ENCODE measurements at places on chromosomes 11 and 22.
A peak's percentile ranks its signal among the peaks of the same experiment; 100 is the strongest.

- DNase-seq = no peak
Observed at GRCh38 chr22:23518376-23519187, 61.5 kb downstream of the IGLL1 start.

GRCh38 chr11:114738954-114739353, 60.6 kb downstream of the NXPE2 start:
- DNase-seq = no peak

DNA sequence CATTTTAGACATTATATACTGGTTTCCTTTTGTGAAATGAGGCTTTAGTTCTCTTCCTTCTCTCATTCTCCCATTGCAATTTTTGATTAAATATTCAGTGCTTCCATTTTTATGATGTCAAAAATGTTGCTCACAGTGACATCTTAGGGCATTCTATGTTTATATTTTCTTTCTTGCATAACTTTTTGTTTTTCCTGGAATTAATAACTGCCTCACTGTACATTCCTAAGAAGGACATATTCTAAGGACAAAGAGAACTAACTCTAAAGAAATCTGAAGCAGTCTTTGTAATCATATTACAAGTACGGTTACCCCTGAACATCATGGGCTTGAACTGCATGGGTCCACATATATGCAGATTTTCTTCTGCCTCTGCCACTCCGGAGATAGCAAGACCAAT, 25.8 kb upstream of the P2RY6 start:
- no peak for DNase-seq

DNA sequence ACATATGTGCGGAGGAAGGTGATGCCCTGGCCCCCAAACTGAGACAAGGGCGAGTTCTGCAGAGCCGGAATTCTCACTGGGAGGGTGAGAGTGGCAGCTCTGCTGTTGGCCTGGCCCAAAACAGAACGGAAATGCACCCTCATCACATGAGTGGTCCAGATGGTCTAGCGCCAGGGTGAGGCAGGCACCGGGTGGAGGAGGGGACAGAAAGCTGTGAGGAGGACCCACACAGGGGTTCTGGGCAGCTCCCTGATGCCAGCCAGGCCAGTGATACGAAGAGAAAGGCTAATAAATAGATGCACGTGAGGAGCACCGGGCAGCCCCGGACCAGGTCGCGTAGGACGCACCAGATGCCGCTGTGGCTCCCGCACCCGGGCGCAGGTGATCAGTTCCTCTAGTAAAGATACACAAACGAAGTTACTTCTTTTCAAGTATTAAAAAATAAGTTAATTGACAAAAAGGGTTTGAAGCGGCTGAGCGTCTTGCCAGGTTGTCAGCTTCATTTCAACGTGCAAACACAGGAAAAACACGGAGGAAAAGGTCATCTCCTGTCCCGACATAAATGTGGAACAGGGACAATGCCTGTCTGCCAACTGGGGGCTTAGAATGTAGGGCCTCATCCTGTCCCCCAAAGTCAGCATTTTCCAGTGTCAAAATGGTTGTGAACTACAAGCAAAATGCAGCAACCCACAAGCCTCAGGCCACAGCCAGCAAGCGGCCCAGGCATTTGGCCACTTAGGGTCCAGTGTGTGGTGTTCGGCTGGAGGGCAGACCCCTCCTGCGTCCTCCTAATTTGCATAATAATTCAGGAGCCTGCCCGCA, 15.3 kb upstream of the BID start:
- DNase-seq = no peak

GRCh38 chr22:33983558-33983957, 63.3 kb upstream of the LARGE1 start:
- DNase-seq = no peak

GRCh38 chr11:131902421-131902820, 532.0 kb downstream of the NTM start:
- DNase-seq = peak; percentile 60

DNA sequence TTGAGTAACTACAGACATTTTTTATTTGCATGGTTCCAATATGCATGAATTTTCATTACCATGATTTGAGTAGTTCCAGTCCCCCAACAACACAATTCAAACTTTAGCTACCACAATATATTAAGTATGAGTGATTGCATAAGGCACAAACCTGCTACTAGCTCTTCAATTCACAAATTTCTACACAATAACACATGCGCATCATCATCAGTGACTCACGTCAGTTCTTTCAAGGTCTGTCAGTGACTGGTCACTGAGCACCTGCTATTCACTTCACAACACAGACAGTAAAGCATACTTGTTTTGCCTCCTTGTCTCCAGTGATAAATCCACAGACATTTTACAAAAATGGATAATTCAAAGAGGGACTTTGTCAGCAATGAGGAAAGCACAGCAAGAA, 435.1 kb upstream of the CCDC90B start:
- DNase-seq = no peak

DNA sequence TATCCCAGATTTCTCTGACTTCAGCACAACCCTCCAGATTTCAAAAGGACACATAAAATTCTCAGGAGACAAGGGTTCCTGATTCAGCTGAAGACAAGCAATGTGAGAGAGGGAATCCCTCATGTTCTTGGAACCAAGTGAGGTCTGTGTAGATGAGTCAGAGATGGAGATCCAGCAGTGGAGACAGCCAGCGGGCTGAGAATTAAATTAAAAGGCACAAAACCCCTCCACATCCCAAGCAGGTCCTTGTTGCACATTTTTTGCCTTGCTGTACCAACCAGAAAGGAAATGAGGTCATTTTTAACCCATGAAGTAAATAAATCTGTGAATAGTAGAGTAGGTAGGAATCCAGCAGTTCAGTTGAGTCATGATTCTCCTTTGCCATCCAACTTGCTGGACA, 9.7 kb downstream of the MTNR1B start:
- no peak for DNase-seq

DNA sequence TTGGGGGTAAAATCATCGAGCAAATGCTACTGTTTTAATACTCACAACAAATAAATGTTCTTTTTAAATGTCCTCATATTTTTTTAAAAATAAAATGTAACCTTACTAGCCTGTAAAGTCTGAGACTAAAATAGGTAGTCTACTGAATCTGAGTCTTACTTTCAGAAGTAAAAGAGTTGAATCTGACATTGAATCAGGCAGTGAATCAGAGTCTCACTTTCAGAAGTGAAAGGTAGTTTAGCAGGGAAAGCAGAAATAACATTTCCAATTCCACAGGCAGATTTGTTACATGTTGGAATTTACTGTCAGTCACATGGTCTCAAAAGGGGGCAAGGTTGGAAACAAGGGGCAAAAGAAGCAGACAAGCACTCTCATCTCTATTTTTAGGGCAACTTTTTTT, 143.0 kb downstream of the ELP4 start:
- DNase-seq = no peak

- no peak for DNase-seq
Observed at GRCh38 chr11:17005646-17006045, 8.6 kb downstream of the PLEKHA7 start.

- DNase-seq = peak; percentile 40
Observed at GRCh38 chr22:29156507-29156906, 49.2 kb upstream of the EMID1 start.

- no peak for DNase-seq
Observed at GRCh38 chr11:27218421-27219038, 144.5 kb downstream of the CCDC34 start.

- no peak for DNase-seq
Observed at GRCh38 chr22:45587638-45588505, 83.8 kb upstream of the ATXN10 start.

GRCh38 chr11:93608364-93608763, 53.1 kb upstream of the CEP295 start:
- DNase-seq = no peak

DNA sequence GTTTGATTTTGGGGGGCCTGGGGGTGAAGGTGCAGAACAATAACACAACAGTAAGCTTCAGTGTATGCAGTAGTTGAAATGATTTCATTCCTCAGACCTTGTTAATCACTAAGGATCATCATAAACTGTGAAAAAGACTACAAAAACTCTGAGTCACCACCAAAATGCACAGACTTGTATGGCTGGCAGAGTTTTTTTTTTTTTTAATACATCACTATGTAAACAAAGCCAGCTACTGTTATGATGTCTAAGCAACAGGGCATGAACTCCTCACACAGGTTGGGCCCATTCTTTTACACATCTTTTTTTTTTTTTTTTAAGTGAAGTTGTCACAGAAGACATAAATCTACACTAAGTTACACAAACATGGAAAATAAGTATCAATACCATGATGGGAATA, 311.9 kb downstream of the GUCY1A2 start:
- no peak for DNase-seq

GRCh38 chr11:19816040-19816439, 103.4 kb downstream of the NAV2 start:
- no peak for DNase-seq

- DNase-seq = no peak
Observed at GRCh38 chr11:46874586-46874985, 28.5 kb upstream of the CKAP5 start.

GRCh38 chr11:119681361-119681910, 47.6 kb downstream of the NECTIN1 start:
- no peak for DNase-seq

DNA sequence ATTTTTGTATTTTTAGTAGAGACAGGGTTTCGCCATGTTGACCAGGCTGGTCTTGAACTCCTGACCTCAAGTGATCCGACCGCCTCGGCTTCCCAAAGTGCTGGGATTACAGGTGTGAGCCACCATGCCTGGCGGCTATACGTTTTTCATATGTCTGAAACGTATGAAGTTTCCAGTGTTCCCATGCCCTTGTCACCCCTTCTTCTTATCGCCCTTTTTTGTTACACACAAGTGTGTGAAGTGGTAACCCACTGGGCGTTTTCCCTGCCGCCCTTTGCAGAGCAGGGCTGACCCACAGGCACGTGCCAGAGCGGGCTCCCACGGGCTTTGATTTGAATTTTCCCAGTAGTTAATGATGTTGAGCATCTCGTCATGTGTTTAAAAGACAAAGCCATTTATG, 17.0 kb downstream of the PIM3 start:
- DNase-seq = no peak

- DNase-seq = no peak
Observed at GRCh38 chr11:2740275-2740940, 40.6 kb upstream of the KCNQ1OT1 start.

DNA sequence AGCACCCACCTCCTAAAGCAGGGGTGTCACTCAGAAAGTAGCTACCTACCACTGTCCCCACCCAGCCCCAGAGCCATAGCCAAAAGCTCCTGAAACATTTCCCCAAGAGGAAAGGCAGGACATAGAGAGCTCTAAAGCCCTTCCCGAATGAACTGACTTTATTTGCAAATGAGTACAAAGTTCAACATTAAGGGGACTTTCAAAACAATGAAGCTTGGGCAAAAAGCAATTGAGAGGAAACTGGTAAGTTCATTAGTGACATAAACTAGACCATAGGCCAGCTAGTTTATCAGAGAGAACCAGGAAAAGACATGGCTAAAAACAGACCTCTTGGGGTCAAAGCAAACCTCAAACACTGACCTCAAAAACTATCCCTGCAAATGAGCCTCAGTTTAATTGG, 72.7 kb downstream of the IGLL5 start:
- no peak for DNase-seq

DNA sequence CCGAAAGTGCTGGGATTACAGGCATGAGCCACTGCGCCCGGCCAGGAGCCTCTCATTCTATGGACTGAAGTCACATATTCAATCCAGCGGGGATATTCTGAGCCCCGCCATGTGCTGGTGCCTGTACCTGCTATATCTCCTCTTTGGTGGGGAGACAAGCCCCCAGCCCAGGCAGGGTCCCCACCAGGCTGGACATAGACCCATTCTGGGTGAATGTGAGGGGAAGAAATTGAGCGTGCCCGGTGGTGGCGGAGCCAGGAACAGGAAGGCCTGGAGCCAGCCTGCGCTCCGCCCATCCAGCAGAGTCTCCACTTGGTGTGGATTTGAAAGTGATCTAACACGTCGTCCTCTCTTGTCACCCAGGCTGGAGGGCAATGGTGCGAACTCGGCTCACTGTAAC, 38.0 kb upstream of the CSNK1E start:
- no peak for DNase-seq

- DNase-seq = no peak
Observed at GRCh38 chr22:20434773-20435172, 2.9 kb downstream of the SCARF2 start.

GRCh38 chr11:71212871-71213559, 39.4 kb downstream of the SHANK2 start:
- no peak for DNase-seq

GRCh38 chr11:94882931-94883330, 90.4 kb downstream of the CWC15 start:
- no peak for DNase-seq

GRCh38 chr11:70568035-70568813, 169.9 kb downstream of the CTTN start:
- DNase-seq = no peak

GRCh38 chr22:21686193-21686608, 20.4 kb downstream of the PPIL2 start:
- no peak for DNase-seq

DNA sequence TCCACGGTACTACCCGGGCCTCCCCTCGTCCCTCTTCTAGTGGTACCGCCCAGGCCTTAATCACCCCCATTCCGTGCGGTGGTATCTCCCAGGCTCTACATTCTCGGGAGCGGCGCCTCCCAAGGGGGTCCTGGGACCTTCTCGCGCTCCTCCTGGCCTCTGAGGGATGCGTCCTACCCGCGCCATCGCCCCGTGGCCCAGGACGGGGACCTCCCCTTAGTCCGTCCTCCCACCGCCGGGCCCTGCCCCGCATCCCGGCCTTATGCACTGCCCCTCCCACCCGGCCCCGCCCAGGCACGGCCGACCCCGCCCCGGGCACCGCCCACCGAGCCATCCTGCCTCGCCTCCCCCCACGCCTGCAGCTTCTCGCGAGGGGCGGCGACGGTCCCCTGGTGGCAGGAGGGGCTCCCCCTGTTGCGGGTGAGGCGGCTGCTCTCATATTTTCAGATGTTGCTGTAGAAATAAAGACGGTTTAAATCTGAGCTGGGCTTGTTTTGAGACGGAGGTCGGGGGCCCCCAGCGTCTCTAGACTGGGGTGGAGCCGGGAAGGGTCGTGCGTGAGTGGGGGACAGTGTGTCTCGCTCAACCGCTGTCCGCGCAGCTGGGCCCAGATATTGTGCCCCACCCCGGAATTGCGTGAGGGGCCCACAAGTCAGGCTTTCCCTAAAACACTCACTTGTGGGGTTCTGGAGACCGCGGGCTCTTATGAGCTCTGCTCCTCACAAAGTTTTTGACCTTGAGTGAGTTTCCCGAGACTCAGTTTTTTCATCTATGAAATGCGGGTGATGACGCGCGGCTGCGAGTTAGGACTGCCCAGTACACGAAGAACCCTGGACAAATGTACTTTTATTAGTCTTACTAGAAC, 828 bp upstream of the RAB1B start:
- peak; percentile 90 for DNase-seq

DNA sequence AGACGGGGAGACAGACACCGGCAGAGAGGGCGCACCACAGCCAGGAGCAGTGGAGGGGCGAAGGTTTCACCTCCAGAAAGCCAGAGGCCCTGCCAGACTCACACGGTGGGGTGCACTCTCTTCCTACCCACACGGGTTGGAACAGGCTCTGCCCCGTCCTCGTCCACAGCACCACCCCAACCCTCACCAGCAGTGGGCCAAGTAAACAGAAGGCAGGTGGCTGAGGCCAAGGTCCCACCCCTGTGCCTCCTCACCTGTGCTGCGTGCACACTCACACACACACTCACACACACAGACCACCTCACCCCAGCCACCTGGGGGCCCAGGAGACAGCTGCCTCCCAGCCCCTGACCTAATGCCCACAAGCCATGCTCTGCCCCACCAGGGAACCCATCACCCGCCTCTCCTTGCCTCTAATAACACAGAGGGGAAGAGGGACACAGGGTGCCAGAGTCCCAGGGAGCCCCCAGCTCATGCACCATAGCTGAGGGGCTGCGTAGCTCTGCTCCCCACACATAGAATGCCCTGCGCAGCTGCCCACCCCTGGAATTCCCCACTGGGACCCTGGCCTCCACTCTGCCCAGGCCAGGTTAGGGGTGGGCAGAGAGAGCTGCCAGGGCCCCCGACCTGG, 3.1 kb downstream of the CYB5R3 start:
- DNase-seq = peak; percentile 58

All from left lung (tissue), 14 donors.